NCI-H526 treated with DMSO at 0.1 percent for 48 hours (cell line): ENCODE measurements at places on chromosomes 11 and 22.

- DNase-seq = no peak
These were observed 19.6 kb downstream of the MORC2 start for GRCh38 chr22:30948930-30949342.

DNA sequence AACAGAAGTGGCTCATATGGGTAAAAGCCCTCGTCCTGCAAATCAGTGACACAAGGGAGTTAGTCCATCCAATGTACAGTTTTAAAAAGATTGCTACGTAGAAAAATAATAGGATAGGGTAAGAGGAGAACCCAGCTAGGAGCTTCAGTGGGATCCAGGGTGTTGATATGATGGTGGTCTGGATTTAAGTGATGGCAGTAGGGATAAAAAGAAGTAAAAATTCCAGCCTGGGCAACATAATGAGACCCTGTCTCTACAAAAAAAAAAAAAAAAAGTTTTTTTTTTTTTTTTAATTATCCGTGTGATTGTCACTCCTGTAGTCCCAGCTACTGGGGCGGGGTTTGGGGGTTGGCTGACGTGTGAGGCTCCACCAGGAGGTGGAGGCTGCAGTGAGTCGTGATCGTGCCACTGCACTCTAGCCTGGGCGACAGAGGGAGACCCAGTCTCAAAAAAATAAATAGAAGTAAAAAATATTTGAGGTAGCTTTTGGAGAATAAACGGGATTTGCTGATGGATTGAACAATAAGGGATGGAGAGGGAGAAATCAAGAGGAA is 7.0 kb upstream of the L3MBTL2 start:
- no peak for DNase-seq

- DNase-seq = no peak
These were observed 24.1 kb upstream of the CLNS1A start for GRCh38 chr11:77661670-77662069.

DNA sequence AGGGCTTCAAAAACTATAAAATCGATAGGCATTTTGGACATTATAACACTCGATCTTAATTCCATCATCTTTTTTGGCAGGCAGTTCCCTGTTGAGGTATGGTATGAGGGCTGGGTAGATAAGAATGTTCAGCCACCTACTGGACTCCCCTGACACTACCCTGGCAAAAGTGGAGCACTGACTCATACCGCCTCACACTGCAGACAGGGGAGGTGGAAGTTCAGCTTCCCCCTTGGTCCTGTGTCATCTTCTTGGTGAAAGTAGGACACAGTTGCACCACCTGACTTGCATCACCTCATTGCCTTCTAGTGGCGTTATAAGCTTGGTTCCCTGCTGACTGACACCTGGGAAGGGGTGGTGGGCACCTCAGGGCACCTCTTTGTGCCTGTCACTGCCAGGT is 30.4 kb downstream of the PAAF1 start:
- DNase-seq = no peak

DNA sequence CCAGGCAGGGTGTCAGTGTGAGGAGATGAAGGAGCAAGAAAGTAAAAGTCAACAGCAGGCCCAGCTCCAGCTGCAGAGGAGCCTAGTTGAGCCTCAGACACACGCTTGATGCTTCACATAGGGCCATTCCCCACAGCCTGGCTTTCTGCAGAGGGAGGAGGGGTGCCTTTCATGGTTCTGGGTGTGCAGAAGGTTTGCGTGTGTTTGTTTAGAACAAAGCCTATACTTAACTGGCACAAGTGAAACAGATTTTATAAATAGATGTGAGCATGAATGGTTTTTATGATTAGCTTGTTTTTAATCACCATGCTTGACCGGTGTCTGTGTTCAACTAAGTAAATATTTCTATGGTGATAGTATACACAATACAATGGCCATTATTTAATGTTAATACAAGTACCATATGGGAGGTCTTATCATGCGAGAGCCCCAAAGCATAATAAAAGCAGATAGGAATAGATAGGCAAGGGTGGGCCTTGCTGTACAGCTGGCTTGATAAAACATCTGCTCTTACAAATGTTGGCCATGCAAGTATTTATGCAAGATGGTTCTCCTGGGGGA is 290.2 kb downstream of the ETS1 start:
- DNase-seq = peak; percentile 95

DNA sequence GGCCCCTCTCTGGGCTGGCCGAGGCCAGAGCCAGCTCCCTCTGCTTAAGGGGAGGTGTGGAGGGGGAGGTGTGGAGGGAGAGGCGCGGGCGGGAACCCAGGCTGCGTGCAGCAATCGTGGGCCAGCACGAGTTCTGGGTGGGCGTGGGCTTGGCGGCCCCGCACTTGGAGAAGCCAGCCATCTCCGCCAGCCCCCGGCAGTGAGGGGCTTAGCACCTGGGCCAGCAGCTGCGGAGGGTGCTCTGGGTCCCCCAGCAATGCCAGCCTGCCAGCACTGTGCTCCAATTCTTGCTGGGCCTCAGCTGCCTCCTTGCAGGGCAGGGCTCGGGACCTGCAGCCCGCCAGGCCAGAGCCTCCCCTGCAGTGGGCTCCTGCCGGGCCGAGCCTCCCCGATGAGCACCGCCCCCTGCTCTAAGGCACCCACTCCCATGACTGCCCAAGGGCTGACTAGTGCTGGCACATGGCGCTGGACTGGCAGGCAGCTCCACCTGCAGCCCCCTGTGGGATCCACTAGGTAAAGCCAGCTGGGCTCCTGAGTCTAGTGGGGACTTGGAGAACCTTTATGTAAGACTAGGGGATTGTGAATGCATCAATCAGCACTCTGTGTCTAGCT is 96.7 kb upstream of the OR9G4 start:
- no peak for DNase-seq

DNA sequence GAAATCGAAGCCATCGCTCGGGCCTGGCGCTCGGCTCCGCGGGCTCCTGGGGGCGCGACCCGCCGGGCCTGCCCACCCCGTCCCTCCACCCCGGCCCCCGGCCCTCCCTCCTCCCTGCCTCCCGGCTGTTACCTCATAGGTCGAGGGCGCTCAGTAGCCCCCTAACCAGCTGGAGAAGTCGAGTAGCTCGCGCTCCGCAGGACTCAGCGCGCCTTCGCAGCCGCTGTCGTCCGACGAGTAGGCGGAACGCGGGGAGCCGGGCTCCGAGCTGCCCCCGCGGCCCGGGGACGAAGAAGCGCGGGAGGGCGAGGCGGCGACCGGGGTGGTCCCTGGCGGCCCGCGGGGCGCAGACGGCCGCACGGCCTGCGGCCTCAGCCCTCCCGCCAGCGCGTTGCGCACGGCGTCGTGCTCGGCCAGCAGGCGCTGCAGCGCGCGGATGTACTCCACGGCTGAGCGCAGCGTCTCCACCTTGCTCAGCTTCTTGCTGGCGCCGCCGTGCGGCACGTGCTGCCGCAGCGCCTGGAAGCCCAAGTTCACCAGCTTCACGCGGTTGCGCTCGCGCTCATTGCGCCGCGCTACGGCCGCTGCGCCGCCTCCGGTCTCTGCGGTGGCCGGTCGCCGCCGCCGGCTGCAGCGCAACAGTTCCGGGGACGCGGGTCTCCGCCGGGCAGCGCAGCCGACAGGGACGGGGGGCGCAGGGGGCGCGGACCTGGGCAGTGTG is 627 bp downstream of the ASCL2 start:
- peak; percentile 72 for DNase-seq

- peak; percentile 59 for DNase-seq
These were observed 60.6 kb downstream of the NXPE2 start for GRCh38 chr11:114738954-114739353.

DNA sequence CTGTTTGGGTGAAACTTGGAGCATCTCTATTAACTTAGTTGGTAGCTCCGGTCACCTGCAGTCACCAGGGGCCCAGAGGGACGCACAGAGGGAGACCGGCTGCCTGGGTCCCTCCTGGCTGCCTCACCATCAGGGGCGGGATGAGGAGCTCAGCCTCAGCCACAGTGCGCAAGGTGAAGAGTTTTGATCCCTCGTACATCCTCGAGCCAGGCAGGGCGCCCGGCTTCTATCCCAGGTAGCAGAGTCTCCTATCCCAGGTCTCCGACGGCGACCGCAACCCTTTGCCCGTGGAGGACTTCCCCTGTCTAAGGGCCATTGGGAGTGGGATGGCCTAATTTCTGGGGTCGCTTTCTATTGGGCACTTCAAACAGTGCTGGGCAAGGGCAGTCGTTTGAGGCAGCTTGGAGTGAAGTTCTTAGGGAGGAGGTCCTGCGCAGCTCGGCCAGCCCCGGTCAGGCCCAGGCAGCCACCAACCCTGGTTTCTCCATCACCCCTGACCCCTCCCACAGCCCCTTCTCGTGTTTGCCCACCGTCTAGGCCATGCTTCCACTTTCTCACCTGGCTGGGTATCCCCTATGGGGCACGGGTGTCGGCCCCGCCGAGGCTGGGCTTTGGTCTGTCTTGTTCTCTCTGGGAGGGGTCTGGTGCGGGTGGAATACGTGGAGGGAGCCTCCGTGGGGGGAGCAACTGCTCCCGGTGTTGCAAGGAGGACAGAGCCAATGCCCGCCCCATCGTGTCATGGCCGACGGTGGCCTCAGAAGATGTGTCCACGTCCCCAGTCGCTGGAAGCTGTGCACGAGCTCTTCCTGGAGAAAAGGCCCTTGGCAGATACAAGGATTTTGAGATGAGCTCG is 3.6 kb upstream of the MRGPRG start:
- DNase-seq = no peak

- peak; percentile 96 for DNase-seq
These were observed at the start of gene RDX for GRCh38 chr11:110296226-110297075. Gene RDX (minus strand): TSS chr11:110296614. CDS start chr11:110279692, 16,922 bp downstream.

- DNase-seq = no peak
These were observed 136.5 kb downstream of the ATG16L2 start for GRCh38 chr11:72950685-72951084.

- no peak for DNase-seq
These were observed 662.5 kb upstream of the TENM4 start for GRCh38 chr11:80103142-80103859.

DNA sequence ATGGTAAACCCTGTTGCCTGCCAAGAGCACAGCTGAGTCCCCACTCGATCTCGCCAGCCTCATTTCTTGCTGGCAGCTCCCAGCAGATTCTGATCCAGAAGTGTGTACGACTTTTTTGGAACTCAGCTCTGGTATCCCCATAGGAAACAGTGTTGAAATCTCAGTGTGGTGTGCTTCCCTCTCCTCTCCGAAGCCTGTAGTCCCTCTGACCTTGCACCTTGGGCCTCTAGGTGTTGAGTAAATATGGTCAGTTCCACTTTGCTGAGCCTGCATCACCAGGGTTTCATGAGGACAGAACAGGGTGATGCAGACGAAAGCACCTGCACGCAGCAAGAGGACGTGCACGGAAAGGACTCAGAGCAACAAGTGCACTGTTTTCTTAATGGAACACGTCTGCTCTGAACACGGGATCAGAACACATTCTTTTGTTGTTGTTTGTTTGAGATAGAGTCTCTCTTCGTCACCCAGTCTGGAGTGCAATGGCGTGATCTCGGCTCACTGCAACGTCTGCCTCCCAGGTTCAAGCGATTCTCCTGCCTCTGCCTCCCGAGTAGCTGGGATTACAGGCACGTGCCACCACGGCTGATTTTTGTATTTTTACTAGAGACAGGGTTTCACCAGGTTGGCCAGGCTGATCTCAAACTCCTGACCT is 3.8 kb upstream of the CPT1A start:
- DNase-seq = no peak

GRCh38 chr11:66042996-66043906 is 5.7 kb downstream of the GAL3ST3 start:
- no peak for DNase-seq
